ENCODE measurements at places on chromosomes 4 and X. TPM values are rescaled to one million over a fixed set of nuclear protein-coding genes. Genes with fewer than 3 reads are reported as not detected.

PFKFB1 gene
- 1.0 TPM for total RNA-seq

GPM6B gene
- 2.2 TPM for total RNA-seq

- no peak for DNase-seq
Measured at GRCh38 chrX:115174548-115174947, 14.7 kb upstream of the RBMXL3 start.

DNA sequence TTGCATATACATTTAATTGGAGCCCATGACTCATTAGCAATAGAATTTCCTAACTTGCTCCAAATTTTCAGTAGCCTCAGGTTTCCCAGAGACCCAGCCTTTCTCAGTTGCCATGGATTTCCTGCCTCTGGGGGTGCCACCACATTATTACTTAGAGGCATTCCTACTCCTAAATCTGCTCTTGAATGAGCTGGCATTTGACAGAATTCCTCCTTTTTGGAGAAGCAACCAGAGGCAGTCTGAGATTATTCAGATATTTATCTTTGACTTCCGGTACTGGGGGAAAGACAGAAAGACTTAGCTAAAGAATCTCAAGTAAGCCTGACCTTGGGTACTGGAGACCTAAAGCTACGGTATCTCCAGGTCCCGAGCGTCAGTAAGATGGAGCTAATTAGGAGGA is 76.3 kb downstream of the DCHS2 start:
- DNase-seq, result no peak

CLCN5 gene
- total RNA-seq, result 5.3 TPM

H2BW2 gene
- not detected for total RNA-seq

DNA sequence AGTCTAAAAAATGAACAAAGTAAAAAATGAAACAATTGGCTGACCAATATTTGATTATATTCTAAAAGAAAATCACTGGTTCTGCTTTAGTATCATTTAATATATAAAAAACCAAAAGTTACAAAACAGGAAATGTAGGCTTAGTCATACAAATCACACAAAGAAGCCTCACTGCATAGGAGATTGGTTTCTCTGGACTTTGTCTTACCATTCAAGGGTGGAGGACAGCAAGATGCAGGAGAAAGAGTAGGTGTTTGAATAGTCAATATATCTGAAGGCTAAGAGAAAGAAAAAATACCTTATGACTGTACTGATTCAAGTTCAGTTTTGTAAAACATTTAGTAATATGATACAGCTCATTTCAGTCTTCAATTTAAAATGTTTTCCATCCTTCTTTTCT is 28.6 kb upstream of the TAF9B start:
- no peak for DNase-seq

DNA sequence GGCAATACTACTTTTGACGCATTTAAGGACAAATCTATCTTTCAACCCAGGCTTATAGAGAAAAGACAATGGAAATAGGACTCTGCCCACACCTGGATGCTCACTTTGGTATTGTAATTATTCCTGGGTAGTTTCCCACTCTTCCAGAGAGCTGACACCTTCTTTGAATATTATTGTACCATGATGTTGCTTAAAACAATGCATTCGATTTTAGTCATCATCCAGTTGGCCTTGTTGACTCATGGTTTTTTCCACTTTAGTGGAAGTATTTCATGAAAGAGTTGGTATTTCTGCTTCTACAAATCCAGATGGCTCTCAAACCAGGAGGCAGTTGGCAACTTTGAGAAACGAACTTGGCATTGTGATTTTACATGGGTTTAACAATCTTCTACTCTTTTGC is 124.2 kb downstream of the ENOX2 start:
- DNase-seq, result no peak

DNA sequence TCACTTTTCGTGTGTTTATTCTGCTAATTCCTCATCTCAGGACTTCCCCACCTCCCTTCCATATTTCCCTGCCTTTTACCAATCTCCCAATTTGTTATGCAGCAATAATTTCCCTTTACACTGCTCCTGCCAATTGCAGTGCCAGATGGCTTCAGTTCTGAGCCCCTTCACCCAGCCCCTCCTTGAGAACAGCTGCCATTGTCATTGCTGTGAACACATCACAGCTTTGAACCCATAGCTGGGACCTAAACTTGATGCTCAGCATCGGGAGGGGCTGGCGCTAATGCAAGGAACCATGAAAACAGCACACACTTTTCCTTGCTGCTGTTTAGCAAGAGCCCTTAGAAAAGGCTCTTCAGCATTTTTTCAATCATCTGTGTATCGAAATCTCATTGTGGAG is 104.9 kb downstream of the ALPK1 start:
- DNase-seq, result no peak

AIFM1 gene
- 12.1 TPM for total RNA-seq

ZC4H2 gene
- 5.6 TPM for total RNA-seq

TMSB15C gene
- total RNA-seq, result 0.20 TPM

- DNase-seq, result no peak
Measured at GRCh38 chr4:117324851-117325491, 239.6 kb upstream of the TRAM1L1 start.

CCNB3 gene
- total RNA-seq, result 0.51 TPM

GRCh38 chrX:31320740-31321139 is 248.9 kb upstream of the FTHL17 start:
- no peak for DNase-seq

- no peak for DNase-seq
Measured at GRCh38 chr4:39043861-39044363, 11.7 kb upstream of the TMEM156 start.

GRCh38 chr4:145851511-145852201 is 87.0 kb downstream of the ZNF827 start:
- DNase-seq, result no peak

PDGFRA gene
- 43.0 TPM for total RNA-seq

GRCh38 chrX:38516196-38516774 is 45.1 kb upstream of the TSPAN7 start:
- DNase-seq, result no peak

SCFD2 gene
- total RNA-seq, result 11.0 TPM

GRCh38 chr4:7772711-7773385 is 166.8 kb downstream of the AFAP1 start:
- DNase-seq, result no peak

SRP72 gene
- 103 TPM for total RNA-seq

DNA sequence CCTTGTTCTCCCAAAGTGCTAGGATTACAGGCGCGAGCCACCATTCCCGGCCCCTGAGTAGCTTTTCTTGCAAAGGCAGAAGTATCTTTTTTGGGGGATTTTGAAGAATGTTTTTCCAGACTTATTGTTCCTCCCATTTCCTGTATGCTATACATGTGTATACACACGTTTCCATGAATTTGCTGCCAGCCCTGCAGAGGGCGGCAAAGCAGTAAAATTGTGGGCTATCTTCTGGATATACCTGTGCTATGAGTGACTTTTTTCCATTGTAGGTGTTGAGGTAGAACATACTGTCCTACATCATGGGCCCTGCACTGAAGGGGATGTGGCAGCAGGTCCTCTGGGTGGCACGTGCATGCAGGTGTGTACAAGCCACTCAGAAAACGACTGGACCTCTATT is 16.9 kb upstream of the MED28 start:
- DNase-seq, result no peak

DNA sequence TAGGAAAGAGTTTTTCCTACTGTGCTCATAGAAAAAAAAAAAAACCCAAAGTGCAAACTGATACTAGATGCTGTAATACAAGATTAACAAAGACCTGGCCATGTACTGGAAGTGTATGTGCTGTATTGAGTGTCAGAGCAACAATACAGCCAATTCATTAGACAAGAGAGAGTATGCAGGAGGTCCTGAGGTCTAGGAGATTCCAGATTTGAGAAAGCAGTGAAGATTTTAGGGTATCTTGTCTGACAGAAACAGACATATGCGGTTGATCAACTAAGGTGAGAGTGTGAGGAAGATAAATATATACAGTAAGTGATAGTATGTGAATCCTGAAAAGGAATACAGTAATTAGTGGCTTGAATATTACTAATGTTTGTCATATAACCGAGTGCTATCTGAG is 3.0 kb downstream of the GPR174 start:
- DNase-seq, result no peak

DNA sequence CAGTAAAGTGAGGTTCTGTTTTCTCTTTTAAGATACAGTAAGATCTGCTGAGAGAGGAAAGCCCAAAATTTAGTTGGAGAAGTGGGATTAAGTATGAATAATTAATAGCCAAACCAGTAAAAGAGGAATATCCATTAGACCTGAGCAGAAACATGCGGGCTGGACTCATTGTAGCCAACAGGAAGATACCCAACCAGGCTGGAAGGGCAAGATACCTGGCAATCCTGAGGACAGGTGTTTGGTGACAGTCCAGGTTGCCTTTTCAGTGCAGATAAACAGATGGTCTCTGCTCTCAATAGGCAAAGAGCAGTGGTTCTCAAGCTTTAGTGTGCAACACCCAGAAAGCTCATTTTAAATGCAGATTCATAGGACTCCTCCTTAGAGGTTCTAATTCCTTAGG is 980.8 kb upstream of the GRID2 start:
- DNase-seq, result no peak

GRCh38 chrX:2488621-2489285 is 12.0 kb downstream of the DHRSX start:
- no peak for DNase-seq

DNA sequence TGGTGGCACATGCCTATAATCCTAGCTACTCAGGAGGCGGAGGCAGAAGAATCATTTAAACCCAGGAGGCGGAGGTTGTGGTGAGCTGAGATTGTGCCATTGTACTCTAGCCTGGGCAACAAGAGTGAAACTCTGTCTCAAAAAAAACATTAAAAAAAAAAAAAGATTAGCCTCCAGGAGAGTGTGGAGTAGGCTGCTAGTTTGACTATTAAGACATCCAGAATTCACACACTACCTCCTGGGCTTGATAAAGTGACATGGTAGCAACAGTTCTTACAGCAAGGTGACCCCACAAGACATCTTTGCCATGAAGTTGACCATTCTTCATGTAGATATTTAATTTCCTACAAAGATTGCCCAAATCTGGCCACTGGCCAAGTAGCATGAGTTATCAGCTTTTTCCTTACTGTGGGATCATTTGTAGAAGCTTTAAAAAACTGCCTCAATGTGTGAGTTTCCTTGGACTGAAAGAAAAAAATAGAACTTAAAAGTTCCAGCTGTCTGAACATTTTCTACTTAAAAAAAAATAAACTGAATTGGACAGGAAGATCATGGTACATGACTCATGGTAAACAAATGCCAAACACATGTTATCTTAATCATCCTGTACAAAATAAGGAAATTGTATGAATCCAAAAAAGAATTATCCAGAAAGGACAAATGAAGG is 35.3 kb upstream of the SPRY1 start:
- DNase-seq, result no peak

TLR3 gene
- 14.3 TPM for total RNA-seq

- no peak for DNase-seq
Measured at GRCh38 chr4:126630230-126630629, 1002.5 kb upstream of the INTU start.

DNA sequence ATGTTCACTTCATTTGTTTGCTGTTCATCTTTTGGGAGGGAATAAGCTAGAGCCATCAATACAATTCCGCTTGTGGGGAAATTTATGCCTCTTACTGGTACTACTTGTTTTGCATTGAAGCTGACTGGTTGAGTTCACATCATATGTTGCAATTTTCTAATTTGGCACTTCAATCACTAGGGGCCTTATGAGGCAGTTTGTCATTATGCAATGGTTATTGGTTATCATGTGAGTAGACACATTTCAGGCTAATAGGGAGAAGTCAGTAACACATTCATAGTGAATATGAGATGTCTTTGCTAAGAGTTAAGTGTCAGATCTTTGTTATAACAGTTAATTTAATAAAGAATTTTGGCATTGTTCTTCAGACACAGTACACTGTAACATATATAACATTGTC is 5.0 kb downstream of the RPL36A start:
- DNase-seq, result no peak

DNA sequence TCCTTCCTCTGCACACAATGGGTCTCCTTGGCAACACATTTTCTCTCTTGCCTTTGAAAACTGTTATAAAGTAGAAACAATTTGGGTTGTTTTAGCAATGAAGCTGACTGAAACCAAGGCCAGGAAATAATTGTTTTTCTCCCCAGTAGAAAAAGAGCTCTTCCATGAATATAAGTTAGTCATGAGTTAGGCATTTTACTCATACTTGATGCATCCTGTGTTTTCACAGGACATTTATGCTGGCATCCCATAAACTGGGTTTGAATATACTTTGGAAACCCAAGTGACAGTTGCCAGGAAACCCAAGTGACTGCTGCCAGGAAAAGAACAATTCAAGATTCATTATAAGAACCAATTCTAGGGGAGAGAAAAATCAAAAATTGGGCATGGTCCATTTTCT is 128.6 kb upstream of the NPY2R start:
- DNase-seq, result no peak

UCHL1 gene
- 21.9 TPM for total RNA-seq

MAGEB6B gene
- not detected for total RNA-seq

DNA sequence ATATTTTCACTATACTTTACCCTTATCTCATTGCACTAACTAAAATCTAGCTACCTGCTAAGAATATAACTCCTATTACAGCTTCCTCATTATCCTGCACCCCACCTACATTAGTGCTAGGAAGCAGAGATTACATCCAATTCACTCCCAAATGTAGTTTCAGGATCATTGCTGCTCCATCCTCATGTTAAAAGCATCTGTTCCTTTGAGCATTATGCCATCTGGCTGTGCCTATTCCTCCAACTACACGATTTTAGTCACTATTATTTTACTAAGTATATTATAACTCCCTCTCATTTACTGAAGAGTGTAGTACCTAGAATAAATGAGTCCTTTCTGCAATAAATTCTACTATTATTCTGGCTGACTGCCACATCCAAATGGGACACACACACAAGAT is 1586.9 kb downstream of the TECRL start:
- no peak for DNase-seq

WDR44 gene
- total RNA-seq, result 3.1 TPM

DNA sequence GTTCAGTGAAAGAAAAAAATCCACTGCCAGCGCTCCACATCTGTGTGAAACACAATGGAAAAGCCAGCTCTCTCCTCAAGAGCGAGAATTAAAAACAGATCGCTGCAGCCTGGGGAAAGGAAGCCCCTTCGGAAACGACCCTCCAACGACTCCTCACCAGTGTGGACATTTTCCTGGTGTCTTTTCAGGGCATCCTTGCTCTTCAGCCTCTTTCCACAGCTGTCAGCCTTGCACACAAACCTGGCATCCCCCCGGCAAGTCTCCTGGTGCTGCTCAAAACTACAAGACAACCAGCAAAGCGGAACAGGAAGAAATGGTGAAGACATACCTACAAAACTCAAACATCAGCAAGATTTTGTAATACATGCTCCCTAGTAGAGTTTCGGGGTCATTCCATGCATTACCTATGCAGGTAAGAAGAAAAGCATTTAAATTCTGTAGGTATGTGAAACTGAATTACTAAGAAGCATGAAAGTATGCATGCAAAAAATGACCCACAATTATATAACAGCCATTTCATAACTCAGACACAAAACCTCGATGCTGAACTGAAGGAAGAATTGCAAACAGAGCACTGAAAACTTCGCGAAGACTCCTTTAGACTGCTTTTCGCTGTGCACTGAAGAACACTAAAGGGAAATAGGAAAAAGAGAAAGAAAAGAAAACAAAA is 106.1 kb downstream of the PRDM5 start:
- no peak for DNase-seq

NAP1L3 gene
- total RNA-seq, result 0.38 TPM

- DNase-seq, result no peak
Measured at GRCh38 chr4:17447056-17447455, 64.8 kb downstream of the QDPR start.

Data from pancreas (tissue), 10 donors.